Activated CD4-positive, CD25-positive, alpha-beta regulatory T cell treated with anti-CD3 and anti-CD28 coated beads, Interleukin-2, amount 50 U/mL, for 16 hours (primary cell): ENCODE measurements at places on chromosomes 7 and 10.

GRCh38 chr10:84244651-84245270, at the start of gene RGR:
RGR (plus strand) TSS chr10:84245053; CDS start chr10:84245091, 38 bp downstream.
- no peak for DNase-seq

DNA sequence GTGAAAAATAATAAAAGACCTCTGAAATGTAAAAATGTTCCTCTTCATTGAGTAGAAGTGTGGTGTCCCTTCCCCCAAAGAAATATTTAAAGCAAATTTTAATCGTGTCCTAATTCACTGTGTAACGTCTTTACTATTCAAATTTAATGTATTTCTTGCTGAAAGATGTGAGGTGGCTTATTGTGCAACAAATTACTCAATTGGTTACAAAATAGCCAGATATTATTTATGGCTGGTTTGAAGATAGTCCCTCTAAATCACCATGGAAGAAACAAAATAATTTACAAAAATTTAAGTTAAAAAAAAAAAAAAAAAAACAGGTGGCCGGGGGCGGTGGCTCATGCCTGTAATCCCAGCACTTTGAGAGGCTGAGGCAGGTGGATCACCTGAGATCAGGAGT, 43.7 kb downstream of the DNAJC12 start:
- no peak for DNase-seq

GRCh38 chr10:33335801-33336581, 1.5 kb upstream of the NRP1 start:
- DNase-seq, result no peak

DNA sequence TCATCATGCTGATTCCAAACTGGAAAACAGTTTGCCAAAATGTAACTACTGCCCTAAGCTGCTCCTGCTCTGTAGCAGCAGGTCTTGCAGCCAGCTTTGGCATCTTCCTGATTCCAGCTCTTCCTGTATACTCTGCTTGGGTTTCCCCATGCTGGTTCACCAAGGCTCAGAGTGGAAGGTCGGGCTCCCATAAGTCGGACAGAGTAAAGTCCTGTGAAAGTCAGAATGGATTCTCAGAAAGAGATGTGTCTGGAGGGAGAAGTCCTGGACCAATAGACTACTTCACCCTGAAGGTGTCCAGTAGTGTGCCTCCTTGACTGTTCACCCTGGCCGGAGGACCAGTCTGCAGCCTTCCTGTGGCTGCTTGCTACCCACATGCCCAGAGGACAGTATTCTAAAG, 93.8 kb downstream of the STRA8 start:
- no peak for DNase-seq

GRCh38 chr7:4612237-4612636, 69.9 kb upstream of the FOXK1 start:
- no peak for DNase-seq

- peak; percentile 13 for DNase-seq
Observed at GRCh38 chr10:110501142-110501937, 3.6 kb downstream of the DUSP5 start.

GRCh38 chr7:2566890-2567678, 8.3 kb downstream of the IQCE start:
- no peak for DNase-seq

- no peak for DNase-seq
Observed at GRCh38 chr7:77399816-77400215, 16.3 kb downstream of the GSAP start.

DNA sequence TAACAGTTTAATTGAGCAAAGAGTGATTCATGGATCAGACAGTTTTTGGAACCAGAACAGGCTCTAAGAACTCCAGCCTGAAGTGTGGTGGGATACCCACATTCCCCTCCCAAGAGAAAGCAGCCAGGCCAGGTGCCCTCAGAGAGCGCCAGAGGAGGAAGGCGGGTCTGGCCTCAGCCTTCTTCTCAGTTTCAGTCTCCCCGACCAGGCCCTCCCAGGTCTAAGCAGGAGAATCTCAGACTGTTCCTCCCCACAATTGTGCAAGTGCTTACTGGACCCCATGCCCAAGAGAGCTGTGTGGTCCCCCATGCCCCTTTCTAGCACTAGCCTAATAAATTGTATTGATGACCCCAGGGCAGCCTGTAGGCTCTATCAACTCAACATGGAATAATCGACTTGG, 25.6 kb downstream of the PPIF start:
- no peak for DNase-seq

DNA sequence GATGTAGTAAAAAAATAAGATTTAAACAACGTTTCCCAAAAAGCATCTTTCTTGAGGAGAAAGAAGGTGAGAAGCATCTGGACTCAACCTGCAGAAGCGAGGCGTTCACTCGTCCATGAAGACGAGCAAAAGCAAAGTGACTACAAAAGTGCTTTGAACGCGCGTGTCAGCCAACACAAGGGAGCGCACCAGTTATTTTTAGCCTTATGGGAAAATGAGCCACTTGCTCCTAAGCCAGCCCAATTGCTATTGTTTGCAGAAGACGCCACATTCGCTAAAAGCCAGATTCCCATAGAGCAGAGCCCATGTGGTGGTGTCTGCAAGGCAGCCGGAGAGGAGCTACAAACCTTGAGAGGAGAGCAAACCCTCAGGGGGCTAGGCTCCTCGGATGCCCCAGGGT, 122.5 kb downstream of the FAM53B start:
- DNase-seq, result no peak

GRCh38 chr7:135942614-135943013, 34.5 kb downstream of the MTPN start:
- no peak for DNase-seq

- DNase-seq, result no peak
Observed at GRCh38 chr10:77175631-77176222, 461.9 kb downstream of the KCNMA1 start.

DNA sequence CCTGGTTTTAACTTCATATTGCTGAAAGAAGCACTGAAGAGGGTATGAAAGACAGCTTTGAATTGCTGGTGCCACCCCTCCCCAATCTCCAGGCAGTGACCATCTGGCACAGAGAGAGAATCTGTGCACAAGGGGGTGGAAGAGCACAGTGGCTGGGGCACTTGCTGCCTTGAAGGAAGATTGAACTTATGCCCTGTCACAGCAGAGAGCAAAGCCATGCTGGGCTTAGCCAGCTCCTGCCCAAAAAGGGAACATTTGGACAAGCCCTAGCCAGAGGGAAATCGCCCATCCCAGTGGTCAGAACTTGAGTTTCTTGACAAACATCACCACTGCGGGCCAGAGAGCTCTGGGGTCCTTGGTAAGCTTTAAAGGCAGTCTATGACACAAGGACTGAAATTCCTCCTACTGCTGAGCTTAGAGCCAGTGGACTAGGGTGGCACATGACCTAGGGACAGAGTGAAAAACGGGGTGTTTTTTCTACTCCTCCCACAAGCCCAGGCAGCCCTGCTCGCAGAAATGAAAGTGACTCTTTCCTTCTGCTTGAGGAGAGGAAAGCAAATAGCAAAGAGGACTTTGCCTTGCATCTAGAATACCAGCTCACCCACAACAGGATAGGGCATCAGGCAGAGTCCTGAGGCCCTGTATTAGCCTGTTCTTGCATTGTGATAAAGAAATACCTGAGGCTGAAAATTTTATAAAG, 257.2 kb downstream of the CTNNA3 start:
- no peak for DNase-seq

- DNase-seq, result no peak
Observed at GRCh38 chr7:3438352-3438751, 137.3 kb downstream of the SDK1 start.

DNA sequence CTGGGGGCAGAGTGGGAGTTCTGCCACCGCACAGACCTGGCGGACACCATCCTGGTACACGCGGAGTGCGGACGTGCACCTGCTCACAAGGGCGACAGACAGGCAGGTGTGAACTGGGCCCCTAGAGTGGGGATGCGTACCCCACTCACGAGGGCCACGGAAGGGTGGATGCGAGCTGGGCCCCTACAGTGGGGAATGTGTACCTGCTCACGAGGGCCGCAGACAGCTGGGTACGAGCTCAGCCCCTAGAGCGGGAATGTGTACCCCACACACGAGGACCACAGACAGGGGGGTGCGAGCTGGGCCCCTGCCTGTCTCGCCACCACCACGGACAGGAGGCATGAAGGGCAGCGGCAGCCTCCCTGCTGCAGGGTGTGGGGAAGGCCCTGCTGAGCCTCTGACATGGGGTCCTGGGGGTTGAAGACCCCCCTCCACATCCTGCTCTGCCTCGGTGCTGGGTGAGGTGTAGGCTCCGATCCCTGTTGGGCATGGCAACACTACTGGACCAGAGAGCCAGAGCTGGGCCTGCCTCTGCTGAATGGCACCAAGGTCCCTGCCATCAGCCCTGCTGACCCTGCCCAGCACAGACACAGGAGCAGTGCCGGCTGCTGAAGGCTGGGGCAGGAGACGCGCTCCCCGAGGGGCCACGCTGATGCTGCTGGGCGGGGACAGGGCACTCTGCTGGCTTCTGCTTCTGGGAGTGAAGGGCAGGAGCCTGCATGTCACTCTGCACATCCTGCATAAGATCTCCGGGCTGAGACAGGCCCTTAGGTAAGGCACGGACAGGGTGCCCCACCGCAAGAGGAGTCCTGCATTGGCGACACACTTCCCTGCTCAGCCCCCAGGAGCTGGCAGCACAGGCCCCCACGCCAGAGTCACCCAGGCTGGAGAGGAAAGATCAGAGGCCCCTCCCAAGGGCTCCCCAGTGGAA, 259.2 kb downstream of the MAD1L1 start:
- DNase-seq, result no peak

DNA sequence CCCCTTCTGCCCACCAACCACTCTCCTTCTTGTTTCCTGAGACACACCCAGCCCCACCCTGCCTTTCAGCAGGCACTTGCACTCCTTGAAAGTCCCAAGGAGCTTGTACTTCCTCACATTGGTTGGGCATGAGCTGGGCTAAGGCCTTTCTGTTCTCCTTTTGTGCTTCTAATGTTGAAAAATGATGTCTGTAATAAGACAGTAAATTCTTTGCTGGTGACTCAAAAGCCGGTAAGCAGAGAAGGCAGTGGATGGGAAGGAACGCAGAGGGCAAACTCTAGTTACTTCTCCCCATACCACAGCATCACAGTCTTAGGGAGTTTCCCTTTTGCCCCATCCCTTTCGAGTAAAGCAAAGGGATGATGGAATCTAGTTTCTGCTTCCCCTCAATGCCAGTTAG, 185.6 kb downstream of the PLXNA4 start:
- no peak for DNase-seq

DNA sequence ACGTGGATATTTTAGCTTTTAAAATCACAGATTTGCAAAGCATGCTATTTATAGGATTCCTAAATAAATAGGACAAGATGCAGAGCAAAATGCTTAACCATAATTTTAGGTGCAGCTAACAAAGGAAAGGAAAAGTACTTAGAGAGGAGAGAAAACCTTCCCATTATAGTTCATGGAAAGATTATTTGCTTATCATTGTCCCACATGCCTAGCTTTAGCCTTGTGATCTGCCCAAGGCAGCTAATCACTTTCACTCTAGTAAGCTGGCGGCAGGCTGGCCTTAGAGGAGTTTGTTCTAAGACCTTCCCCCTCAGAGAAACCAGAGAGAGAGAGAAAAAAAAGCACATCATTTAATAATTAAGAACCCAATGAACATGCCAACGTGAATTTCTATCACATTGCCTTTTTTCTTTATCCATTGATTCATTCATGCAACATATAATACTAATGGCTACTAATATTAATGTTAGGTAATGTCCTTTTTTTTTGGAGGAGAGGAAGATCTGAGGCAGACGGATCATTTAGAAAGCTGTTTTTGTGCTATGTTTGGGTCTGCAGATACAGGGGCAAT, 274.6 kb downstream of the ARL4A start:
- DNase-seq, result no peak

DNA sequence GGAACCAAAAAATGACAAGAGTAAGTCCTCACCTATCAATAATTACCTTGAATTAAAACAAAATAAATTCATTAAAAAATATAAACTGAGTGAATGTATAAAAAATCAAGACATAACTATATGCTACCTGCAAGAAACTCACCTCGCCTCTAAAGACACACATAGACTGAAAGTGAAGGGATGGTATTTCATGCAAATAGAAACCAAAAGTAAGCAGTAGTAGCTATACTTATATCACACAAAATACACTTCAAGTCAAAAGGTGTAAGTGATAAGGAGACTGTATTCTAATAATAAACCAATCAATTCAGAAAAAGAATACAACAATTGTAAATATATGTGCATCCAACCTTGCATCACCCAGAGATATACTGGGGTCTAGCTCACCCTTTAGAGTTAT, 332.6 kb downstream of the SH2D4B start:
- no peak for DNase-seq

GRCh38 chr10:30505543-30506298, 71.7 kb downstream of the MAP3K8 start:
- DNase-seq, result no peak

GRCh38 chr7:23679898-23680413, at the start of gene FAM221A:
FAM221A (plus strand) TSS chr7:23680199; CDS start chr7:23680219, 20 bp downstream.
- DNase-seq, result peak; percentile 61

DNA sequence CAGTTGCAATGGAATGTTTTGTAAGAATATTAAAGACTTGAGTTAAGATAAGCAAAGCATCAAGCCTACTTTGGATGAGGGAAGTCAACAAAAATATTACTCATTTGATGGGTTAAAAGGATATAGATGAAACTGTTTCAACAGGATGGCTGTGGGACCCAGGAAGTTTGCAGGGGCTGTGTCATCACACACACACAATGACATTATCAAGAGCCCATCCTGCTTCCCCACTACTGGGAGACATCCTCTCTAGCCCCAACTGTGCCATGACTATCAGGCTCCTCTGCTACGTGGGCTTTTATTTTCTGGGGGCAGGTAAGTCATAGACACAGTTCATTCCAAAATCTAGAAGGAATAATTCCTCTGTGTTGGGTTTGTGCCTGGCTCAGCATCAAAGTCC, 78.8 kb upstream of the PRSS1 start:
- no peak for DNase-seq
